Peyer's patch (tissue), 4 donors: ENCODE measurements at places on chromosomes 16 and 17.

GRCh38 chr17:39981207-39981741 is 667 bp downstream of the PSMD3 start:
- DNase-seq, result no peak

GRCh38 chr17:82927661-82928601 is 88.1 kb upstream of the ZNF750 start:
- no peak for DNase-seq

GRCh38 chr17:59512844-59513385 is 52.5 kb upstream of the DHX40 start:
- no peak for DNase-seq

- DNase-seq, result no peak
Measured at GRCh38 chr17:8724451-8724850, 20.2 kb downstream of the CCDC42 start.

- no peak for DNase-seq
Measured at GRCh38 chr16:4241928-4242283, at the start of gene SRL. SRL (minus strand) TSS chr16:4242080; CDS start chr16:4242067, 13 bp downstream.

- no peak for DNase-seq
Measured at GRCh38 chr17:8290043-8290442, 1.6 kb downstream of the RANGRF start.

DNA sequence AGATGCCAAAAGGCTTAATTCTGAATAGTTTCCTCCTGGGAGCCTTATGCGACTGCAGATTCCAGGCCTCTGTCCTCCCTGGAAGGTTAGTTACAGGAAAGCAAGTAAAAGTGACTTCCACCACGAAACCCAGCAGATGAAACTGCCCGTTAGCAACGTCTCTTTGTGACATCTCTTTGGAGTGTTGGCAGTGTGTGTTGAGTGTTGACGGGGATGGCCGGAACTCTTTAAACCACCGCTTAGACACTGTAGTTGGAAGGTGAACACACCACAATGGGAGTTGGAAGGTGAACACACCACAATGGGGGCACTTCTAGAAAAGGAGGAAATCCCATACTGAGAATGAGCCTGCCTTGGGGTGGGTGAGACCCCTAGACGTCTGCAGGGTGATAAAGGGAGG is 858 bp downstream of the SKAP1 start:
- no peak for DNase-seq

DNA sequence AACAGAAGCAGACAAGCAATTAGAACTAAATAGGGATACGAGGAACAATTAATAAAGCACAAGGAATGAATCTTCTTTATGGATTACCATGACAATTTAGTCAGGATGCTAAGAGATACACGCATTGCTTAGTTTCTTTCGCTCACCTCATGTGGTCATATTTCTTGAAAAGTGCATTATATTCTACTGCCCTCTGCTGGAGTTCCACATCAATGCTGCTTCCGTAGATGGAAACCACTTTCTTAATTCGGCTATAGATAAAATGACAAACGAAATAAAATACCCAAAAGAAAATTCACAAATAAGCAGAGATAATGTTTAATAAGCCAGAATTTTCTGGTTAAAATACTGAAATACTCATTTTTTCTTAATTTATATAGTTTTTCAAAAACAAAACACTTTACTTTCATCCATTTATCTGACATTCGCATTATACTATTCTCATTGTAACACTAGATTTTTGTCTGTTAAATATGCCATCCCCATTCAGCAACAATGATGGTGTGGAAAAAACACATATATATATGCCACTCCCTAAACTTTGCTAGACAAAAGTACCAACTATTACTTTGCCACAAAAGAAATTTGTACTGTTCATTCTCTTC is 22.0 kb upstream of the PHLPP2 start:
- DNase-seq, result peak; percentile 70

DNA sequence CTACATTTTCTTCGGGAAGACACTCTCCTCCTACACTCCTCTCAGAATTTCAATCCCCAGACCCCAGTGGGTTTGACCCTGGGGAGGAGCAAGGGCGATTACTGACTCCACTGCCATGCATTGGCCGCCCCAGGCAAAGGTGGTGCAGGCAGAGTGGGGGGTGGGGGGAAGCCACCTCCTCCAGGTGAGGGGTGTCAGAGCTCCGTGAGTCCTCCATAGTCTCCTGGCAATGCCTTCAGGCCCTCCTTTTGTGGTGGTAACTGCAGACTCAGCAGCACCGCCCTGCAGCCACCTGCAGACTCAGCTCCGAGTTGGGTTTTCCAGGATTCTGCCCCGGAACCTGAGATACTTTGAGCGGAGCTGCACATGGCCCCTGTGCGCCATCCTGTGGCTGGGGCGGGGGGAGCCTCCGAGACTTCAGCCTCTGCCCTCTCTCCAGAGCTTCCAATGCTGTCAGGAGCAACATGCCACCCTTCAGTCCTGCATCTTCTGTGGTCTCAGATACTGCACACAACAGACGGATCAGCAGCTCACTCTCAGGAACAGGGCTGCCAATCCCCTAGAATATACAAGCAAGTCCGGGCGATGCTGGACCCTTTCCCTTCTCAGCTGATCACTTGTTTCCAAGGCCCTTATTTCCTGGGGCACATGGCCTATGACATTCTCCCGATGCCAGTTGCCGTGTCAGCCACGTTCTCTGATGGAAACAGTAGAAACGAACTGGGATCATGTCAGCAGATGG is 2.4 kb upstream of the SLC47A2 start:
- DNase-seq, result peak; percentile 47

- peak; percentile 75 for DNase-seq
Measured at GRCh38 chr16:53098526-53099317, 43.9 kb downstream of the CHD9 start.

DNA sequence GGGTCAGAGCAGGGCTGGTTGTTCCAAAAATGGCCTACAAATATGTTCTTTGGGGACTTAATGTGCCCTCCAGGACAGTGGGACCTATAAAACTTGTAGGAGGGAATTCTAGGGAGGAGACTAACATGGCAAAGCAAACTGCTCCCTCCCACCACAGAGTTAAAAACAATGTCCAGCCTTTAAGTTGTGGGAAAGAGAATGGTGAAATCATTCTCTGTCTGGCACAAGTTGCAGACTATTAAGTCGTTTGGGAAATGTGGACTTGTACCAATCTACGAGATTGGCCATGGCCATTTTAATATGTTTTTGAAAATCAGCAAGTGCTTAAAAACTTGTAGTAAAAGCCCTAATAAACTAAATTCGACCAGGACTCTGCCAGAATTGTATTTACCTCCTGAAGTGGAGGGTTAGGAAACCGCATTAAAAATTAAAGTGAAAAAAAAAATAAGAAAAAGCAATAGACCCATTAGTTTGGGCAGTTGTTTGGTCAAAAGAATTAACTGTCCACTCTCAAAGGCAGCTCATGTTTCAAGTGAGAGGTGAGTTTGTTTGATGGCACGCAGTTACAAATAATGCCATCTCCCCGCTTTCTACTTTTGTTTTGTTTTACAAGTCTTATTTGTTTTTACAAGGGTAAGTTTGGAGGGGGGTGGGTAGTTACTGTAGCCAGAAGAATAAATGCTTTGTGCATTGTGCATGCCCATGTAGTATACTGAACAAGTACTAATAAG is 32.4 kb downstream of the ANKFN1 start:
- DNase-seq, result no peak

GRCh38 chr16:48335961-48336360 is 49.3 kb downstream of the SIAH1 start:
- no peak for DNase-seq

DNA sequence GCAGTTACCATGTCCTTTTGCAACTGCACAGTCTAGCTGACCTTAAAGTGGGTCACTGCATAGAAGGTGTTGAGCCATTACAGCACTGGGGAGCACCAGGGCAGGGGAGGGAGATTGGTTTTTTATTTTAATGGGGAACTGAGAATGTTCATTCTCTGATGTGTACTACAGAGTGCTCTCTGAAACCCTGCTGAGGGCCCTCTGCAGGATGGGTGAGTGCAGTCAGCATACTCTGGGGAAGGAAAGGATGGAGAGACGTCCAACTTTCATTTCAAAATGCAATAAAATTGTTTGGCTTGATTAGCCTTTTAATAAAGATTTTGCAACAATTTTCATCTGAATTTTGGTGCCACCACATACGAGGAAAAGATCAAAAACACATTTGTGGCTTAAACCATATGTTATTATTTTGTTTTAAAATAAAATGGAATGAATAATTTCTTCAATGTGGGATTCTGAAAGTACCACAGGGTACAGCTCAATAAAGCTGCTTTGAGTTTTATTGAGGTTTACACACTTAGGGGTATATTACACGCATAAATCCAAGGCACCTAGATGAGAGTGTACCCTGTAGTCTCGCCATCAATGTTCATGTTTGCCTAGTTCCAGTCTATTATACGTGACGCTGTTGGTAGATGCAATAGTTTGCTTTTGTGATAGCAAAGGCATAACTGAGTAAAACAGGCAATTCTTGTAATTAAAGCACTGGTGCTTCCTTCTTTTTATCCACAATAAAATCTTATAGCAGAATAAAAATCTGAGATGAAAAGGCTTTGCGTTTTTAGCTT is 73.5 kb downstream of the SNX11 start:
- no peak for DNase-seq

GRCh38 chr17:61409301-61410112 is 9.9 kb downstream of the TBX2 start:
- DNase-seq, result peak; percentile 68

- DNase-seq, result no peak
Measured at GRCh38 chr16:31079342-31079944, 5.2 kb downstream of the ZNF646 start.

DNA sequence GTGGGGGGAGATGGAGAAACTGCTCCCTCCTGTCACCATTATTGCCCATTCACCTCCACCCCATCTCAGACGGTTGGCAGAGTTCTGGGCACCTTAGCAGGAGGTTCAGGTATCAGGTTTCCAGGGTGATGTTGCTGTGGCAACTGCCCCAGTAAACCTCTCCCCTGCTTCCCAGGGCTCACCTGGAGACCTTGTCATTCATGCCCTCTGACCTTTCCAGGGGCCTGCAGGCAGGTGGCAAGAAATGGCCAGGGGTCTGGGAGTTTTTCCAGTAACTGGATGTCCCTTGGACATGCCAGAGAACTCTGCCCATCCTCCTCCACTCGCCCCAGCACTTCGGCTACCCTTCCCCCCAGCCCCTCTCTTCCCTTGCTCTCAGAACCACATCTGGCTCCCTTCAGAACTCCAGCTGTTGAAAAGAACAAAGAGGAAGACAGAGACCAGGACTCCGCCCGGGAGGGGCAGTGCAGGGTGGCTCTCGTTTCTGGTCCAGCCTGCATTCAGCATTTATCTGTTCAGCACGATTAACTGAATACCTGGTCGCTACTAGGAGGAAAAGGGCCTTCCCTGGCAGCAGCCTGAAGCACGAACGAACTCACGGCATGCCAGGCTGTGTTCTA is 8.5 kb downstream of the MLLT6 start:
- no peak for DNase-seq

DNA sequence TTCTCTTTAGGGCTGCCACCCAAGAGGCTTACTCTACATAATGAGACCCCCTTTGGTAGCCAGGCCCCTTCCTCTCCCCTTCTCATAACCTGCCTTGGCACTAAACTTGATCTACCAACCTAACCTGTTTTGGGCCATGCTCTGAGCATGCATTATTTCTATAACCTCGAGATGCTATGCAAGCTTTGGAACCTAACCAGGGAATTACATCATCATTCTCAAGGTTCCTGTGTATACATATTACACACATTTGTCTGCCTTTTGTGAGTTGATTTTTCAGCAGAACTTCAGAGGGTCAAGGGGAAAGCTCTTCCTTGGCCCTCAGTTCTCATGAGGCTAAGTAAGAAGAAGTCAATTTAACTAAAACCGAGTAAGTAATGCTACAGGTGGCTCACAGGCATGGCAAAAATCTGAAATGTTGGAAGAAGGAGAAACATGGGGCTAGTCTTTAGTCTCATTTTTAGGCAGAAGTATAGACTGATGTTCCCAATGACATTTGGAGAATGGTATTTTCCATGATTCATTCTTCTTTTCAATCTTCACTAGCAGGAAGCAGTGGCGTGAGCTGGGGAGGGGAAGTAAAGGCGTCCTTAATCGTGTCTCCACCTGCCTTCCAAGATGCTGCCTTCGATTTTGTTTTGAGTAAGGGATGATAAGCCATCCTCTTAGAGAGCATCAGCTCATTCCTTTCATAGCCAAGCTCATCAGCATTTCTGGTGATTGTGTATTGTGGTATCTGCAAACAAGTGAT is 308.4 kb downstream of the ABCC12 start:
- no peak for DNase-seq

- DNase-seq, result no peak
Measured at GRCh38 chr17:6761779-6762178, 5.9 kb downstream of the XAF1 start.

GRCh38 chr16:49567950-49568349 is 194.3 kb downstream of the C16orf78 start:
- no peak for DNase-seq

GRCh38 chr16:68085259-68086071 is at the start of gene NFATC3:
NFATC3 (plus strand) TSS chr16:68085370; CDS start chr16:68085682, 312 bp downstream.
- DNase-seq, result peak; percentile 100

- no peak for DNase-seq
Measured at GRCh38 chr16:23155445-23156049, 6.3 kb upstream of the USP31 start.

GRCh38 chr17:31564291-31564690 is 172.8 kb downstream of the RAB11FIP4 start:
- DNase-seq, result no peak

GRCh38 chr17:13919818-13920217 is 149.5 kb upstream of the COX10 start:
- DNase-seq, result no peak

DNA sequence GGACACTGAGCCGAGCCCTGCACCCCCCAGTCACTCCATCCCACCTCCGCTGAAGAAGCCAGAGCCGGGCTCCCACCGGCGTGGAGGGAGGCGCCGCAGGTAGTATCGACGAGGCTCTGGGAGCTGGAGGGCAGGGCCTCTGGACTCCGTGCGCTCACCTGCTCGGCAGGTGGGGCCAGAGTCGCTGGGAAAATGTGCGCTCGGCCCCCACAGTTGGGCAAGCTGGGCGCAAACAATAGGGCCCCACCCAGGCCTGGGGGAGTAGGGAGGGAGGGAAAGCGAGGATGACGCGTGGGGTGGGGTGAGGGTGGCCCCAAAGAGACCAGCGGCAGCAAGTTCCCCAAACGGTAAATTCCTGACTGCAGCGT is 668 bp downstream of the JUP start:
- no peak for DNase-seq
